ENCODE measurements at places on chromosomes 11 and 22. TPM values are rescaled to one million over a fixed set of nuclear protein-coding genes. Genes with fewer than 3 reads are reported as not detected.

The IGF2 gene
- 28.6 TPM for total RNA-seq

The PGR gene
- 0.20 TPM for total RNA-seq

The OR5P2 gene
- not detected for total RNA-seq

The MUC15 gene
- total RNA-seq: not detected

The CCDC116 gene
- total RNA-seq: not detected

The DERL3 gene
- total RNA-seq: 1.5 TPM

The OR51B2 gene
- not detected for total RNA-seq

The IFITM1 gene
- total RNA-seq: 63.3 TPM

The APOBEC3F gene
- not detected for total RNA-seq

The ZNF280B gene
- total RNA-seq: 0.78 TPM

The CADM1 gene
- total RNA-seq: 1.2 TPM

The TPBGL gene
- not detected for total RNA-seq

The FIBIN gene
- 21.4 TPM for total RNA-seq

The BRSK2 gene
- not detected for total RNA-seq

The PITPNB gene
- 17.0 TPM for total RNA-seq

The SMIM38 gene
- total RNA-seq: not detected

The SPTBN2 gene
- total RNA-seq: 1.5 TPM

The SRSF8 gene
- total RNA-seq: 31.0 TPM

The PHOX2A gene
- total RNA-seq: not detected

The RPS19BP1 gene
- 84.2 TPM for total RNA-seq

Data from gastrocnemius medialis (tissue), 4 donors.